AG04450 (cell line): ENCODE measurements at places on chromosomes 3 and 15. TPM values are rescaled to one million over a fixed set of nuclear protein-coding genes. Genes with fewer than 3 reads are reported as not detected.
A peak's percentile ranks its signal among the peaks of the same experiment; 100 is the strongest.

Gene ZPLD1
- 0.02 TPM in 1 of 2 replicates, not detected in the other for polyA plus RNA-seq

Gene MOBP
- not detected in 2 replicates for polyA plus RNA-seq

Gene FILIP1L
- polyA plus RNA-seq = 75.5 and 90.7 TPM in 2 replicates

Gene OR5K2
- not detected in 2 replicates for polyA plus RNA-seq

Gene SLC24A5
- 0.05 TPM in 1 of 2 replicates, not detected in the other for polyA plus RNA-seq

Gene MAN2A2
- polyA plus RNA-seq = 14.3 and 20.6 TPM in 2 replicates

Gene IQCH
- 0.95 and 1.1 TPM in 2 replicates for polyA plus RNA-seq

Gene SLC28A1
- polyA plus RNA-seq = not detected in 2 replicates

Gene ACAP2
- polyA plus RNA-seq = 35.9 and 50.2 TPM in 2 replicates

Gene PRSS50
- not detected in 2 replicates for polyA plus RNA-seq

Gene ADGRG7
- not detected in 2 replicates for polyA plus RNA-seq

Gene DOCK3
- 0.07 and 0.10 TPM in 2 replicates for polyA plus RNA-seq

Gene UBA3
- polyA plus RNA-seq = 81.1 and 111 TPM in 2 replicates

Gene PTX3
- 210 and 235 TPM in 2 replicates for polyA plus RNA-seq

DNA sequence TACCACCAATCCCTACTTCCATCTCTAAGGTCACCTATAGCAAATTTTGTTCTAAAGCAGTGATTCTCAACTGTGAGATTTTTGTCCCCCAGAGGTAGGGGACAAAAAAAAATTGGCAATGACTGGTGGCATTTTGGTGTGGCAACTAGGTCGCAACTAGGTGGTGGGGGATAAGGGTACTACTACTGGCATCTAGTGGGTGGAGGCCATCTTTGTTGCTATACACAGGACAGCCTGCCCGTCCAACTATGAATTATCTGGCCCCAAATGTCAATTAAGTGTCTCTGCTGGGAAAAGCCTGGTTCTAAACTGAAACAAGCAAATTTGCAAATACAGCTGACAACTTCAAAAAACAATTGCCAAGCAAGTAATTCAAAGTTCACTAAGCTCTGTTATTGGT is 1.4 kb downstream of the MTMR10 start:
- DNase-seq = no peak

DNA sequence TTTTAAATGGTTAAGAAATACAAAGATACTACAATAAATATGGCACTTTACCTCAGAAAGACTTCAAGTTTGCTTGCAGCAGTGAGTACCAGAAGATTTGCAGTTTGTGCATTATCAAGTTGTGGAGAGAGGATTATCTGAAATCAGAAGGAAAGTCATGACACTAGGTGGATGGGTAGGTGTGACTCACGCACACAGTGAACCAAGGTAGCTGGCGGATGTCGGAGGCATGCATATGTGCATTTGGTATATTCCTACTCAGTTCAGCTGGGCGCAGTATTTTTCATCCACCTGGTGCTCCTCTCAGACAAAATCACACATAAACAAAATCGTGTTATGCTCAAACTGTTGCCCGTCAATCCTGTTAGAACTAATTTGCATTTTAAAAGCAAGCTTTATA is 351.0 kb downstream of the IGSF11 start:
- no peak for DNase-seq

- DNase-seq = no peak
These were observed 120.0 kb upstream of the ST8SIA2 start for GRCh38 chr15:92273723-92274122.

GRCh38 chr3:174438501-174439145 is 420.5 kb upstream of the NAALADL2 start:
- no peak for DNase-seq

GRCh38 chr3:142279965-142280590 is 54.7 kb upstream of the GK5 start:
- DNase-seq = no peak

DNA sequence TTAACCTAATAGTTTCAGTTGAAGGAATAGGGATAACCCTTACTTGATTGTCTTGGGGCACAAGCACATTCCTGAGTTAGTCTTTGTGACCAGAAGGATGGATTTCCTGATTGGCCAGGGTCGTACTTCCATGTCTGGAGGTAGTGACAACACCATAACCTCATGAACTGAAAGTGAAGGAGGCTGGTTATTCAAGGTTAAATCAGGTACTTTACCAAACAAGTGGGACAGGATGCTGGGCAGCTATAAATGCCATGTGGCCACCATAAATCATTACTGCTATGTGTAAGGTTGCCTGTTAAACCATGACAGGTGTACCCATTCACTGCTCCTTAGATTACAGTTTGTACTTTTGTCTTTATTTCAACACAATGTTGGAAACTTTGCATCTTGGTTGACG is 128.3 kb upstream of the SAMMSON start:
- no peak for DNase-seq

DNA sequence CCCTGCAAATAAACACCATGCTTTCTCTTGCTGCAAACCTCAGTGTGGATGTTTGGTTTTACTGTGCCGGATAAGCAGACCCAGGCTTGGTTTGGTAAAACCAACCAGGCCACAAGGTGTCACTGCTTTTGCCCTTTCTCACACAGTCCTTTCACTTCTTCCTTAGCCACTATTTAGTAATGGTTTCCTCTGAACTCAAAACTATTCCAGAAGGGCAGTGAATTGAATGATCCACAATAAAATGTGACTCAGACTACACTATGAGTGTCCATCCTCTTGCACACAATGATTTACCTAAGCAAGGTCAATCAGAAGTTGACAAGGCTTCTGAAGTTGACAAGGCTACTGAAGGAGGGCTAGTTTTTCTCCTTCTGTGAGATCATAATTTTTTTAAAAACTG is 552.4 kb upstream of the CCDC54 start:
- peak; percentile 8 for DNase-seq

DNA sequence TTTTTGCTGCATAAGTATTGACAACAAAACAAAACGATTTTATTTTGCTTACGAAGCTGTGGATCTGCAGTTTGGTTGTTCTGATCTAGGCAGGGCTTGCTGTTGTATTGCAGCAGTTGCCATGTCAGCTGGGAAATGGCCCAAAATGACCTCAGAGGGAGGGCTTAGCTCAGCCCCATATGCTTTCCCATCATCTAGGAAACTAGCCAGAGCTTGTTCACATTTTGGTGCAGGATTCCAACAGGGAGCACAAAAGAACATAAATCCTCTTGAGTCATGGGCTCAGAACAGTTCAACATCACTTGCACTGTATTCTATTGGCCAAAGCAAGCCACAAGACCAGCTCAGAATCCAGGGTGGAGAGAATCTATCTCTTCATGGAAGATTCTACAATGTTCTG is 42.2 kb upstream of the ROBO2 start:
- DNase-seq = peak; percentile 36

GRCh38 chr3:183385698-183386613 is 42.5 kb downstream of the MCF2L2 start:
- DNase-seq = peak; percentile 49

- peak; percentile 94 for DNase-seq
These were observed 6.8 kb downstream of the RARRES1 start for GRCh38 chr3:158725348-158726011.

- no peak for DNase-seq
These were observed 138.7 kb upstream of the SNTN start for GRCh38 chr3:63513791-63514190.

- DNase-seq = no peak
These were observed 35.2 kb upstream of the SLC24A5 start for GRCh38 chr15:48085591-48085930.

GRCh38 chr3:129595544-129596193 is 10.8 kb downstream of the PLXND1 start:
- DNase-seq = no peak

- no peak for DNase-seq
These were observed 17.1 kb downstream of the CTXND1 start for GRCh38 chr15:80234883-80235282.

DNA sequence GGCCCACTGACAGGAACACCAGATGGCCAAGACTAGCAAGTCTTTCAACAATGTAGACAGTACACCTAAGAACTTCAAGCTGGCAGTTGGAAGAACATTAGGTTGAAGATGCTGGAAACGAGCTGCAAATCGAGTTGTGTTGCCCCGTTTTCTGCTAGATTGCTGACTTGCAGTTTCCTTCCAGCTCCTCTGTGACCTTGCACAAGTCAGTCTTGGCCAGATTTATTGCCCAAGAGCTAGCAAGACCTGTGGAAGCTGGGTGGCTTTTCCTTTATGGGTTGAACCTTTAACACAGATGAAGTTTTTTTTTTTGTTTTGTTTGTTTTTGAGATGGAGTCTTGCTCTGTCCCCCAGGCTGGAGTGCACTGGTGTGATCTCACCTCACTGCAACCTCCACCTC is 2.9 kb upstream of the RBM6 start:
- DNase-seq = no peak

DNA sequence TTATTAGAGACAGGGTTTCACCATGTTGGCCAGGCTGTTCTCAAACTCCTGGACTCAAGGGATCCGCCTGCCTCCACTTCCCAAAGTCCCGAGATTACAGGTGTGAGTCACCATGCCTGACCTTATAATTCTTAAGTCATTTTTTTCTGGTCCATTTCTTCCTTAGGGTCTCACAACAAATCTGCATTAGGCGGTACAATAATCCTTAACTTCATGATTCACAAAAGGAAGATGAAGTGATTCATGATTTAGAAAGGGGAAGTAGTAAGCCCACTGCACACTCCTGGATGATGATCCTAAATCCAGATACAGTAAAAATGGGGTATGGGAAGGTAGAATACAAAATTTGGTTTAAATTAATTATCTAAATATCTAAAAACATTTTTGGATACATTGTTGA is 45.0 kb upstream of the TKT start:
- no peak for DNase-seq

- no peak for DNase-seq
These were observed 122.5 kb downstream of the PLCL2 start for GRCh38 chr3:17007284-17007683.

- no peak for DNase-seq
These were observed 781.9 kb upstream of the GRM7 start for GRCh38 chr3:6079011-6079410.

DNA sequence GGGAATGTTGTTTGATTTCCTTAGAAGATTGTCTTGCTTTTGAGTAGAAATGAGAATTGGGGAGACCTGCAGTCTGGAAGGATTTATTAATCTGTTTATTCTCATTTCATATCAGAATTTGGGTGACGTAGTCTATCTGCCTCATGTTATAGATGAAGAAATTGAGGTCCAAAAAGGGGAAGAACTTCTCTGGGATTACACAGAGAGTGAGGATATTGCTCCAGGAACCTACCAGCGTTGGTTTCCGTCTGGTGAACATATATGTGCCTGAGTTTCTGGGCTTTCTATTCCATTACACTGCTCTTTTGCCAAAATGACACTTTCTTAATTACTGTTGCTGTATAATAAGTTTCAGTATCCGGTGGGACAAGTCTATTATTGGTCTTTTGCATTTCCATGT is 51.8 kb downstream of the CTDSPL start:
- DNase-seq = no peak

GRCh38 chr3:127373441-127374085 is 85.7 kb upstream of the PRR20G start:
- DNase-seq = no peak

- DNase-seq = no peak
These were observed 324.0 kb upstream of the ROPN1 start for GRCh38 chr3:124316034-124316287.

GRCh38 chr3:188133219-188133618 is 20.7 kb upstream of the LPP start:
- DNase-seq = no peak

- no peak for DNase-seq
These were observed 57.4 kb downstream of the MGLL start for GRCh38 chr3:127764841-127765362.

DNA sequence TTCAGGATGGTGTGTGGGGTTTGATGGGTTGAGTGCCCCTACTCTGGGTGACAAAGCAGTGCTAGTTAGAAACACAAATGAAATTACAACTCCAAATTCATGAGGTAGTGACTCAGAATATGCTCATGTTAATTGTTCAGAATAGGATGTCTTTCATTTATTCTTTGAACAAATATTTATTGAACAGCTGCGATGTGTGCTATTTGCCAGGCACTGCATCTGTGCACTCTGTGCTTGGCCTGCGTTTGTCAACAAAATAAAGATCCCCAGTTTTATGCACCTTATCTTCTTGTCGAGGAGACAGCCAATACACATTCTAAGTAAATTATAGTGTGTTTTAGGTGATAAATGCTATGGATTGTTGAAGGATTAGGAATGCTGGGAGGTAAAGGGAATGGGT is 27.3 kb downstream of the MED12L start:
- DNase-seq = no peak

DNA sequence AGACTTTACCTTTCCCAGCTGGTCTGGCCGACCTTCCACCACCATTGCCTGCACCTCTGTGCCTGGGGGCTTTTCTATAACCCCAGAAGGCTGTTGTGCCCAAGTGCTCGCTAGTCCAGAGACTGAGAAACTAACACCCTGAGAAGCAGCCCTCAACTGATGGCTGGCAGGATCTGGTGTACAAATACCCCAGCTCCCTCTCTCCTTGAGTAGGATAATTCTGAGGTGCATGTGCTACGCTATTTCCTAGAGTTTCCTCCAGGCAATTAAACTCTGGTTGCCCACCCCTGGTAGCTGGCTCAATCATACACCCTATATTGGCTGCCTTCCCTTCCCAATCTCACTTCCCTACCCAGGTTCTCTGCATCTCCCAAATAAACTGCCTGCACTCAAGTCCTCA is 11.5 kb upstream of the SLC6A1 start:
- no peak for DNase-seq

DNA sequence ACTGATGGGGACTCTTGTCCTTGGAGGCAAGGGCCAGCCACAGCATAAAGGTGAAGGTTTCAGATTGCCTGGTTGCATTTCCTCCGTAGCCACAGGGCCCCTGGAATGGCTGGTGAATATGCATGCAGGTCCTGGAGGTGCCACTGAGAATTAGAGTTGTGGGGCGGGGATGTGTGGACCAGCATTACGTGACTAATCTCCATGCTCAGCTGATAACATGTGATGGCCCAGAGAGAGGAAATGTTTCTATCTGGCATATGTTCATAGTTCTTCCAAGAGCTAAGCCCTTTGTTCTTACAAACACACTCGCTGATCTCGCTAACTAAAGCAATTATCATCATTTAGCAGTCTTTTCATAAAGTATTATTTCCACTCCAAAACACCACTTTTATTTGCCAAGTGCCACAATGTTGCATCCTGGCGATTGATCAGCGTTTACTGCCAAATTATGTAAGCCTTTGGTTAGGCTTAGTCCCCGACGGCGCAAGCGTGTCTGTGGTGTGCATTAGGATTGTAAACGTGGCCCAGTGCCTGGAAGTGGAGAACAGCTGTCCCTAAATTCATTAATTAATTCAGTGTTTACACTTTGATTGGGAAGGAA is 55.9 kb downstream of the CGNL1 start:
- no peak for DNase-seq
